ENCODE measurements at places on chromosomes 7 and 10. TPM values are rescaled to one million over a fixed set of nuclear protein-coding genes. Genes with fewer than 3 reads are reported as not detected.

- H3K27me3 ChIP-seq, result peaks cover 18% of the 10 kb centered on the region
- no peaks in the 10 kb centered on the region for H3K36me3 ChIP-seq
- no peak overlapping the region for H3K4me3 ChIP-seq
- peak; percentile 86 for DNase-seq
- no peak overlapping the region for H3K27ac ChIP-seq
Measured at GRCh38 chr7:64951250-64951848, 39.5 kb downstream of the ZNF117 start.

- H3K27me3 ChIP-seq, result no peaks in the 10 kb centered on the region
- no peak overlapping the region for H3K4me3 ChIP-seq
- no peak for DNase-seq
- H3K4me1 ChIP-seq, result peaks cover 9% of the 10 kb centered on the region
Measured at GRCh38 chr10:79416578-79417255, 28.7 kb downstream of the ZCCHC24 start.

DNA sequence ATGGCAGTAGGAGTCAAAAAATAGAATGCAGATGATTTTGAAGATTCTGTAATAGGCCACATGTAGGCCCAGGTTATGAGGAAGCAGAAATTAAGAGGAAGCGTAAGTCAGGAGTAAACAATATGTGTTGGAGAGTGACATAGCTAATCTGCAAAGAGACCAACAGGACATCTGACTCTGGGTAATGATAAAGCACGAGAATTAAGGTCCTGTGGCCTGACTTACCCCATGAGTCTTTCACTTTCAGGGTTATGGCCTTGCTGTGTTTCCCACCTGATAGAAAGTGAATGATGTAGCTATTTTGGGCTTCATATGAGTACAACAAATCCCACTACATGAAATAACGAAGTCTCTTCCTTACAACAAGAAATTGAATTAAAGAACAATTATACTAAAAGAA, 393.0 kb downstream of the MAGI2 start:
- no peaks in the 10 kb centered on the region for H3K4me1 ChIP-seq
- no peak for DNase-seq
- no peak overlapping the region for H3K4me3 ChIP-seq
- H3K27me3 ChIP-seq, result no peaks in the 10 kb centered on the region

DNA sequence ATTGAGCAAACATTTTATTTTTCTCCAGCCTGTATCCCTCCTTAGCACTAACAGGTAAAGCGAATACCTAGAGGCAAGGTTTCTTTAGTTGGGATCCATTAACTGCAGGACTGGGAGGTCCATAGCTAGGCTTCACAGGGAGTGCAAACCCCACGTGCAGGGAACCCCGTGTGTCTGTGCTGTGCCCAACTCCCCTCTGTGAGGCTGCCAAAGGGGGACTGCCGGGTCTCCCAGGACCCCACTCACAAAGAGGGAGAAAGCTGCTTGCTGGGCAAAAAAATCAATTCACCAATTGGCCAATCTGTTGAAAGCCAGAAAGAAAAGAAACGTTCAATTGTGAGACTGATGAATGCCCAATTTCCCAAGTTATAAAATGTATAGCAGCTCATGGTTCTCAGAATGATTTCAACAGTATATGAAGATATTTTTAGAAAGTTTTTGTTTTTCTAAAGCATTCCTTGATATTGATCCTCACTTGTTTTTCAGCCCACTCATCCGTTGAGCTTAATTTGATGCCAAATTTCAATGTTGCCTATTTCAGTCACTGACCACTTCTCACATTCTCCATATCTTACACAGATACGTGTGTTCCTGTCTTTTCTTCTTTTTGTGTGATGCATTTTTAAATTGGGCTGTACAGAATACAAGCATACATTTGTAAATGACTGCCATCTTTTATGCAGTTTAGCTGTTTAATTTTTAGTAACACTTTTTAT, 202.7 kb upstream of the PRSS58 start:
- no peak for DNase-seq
- H3K4me3 ChIP-seq, result no peak overlapping the region
- H3K27me3 ChIP-seq, result no peaks in the 10 kb centered on the region
- H3K36me3 ChIP-seq, result no peaks in the 10 kb centered on the region
- peak overlapping the region; percentile 96 for H3K27ac ChIP-seq

GRCh38 chr10:71796749-71797405, 23.6 kb upstream of the VSIR start:
- DNase-seq, result peak; percentile 54

DNA sequence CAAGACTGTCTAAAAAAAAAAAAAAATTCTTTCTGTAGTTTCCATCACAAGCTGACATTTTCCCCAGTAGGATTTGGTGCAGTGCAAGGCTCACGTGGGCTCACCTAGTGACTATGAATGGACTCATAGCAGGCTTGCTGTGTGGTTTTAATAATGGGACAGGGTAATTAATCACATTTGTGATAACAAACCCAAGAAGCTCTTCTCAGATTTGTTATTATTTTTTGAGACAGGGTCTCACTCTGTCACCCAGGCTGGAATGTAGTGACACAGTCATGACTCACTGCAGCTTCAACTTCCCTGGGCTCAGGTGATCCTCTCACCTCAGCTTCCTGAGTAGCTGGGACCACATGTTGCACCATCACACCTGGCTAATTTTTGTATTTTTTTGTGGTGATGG, 40.0 kb downstream of the NACAD start:
- H3K27ac ChIP-seq, result no peak overlapping the region
- H3K36me3 ChIP-seq, result peaks cover 22% of the 10 kb centered on the region
- H3K4me3 ChIP-seq, result no peak overlapping the region
- H3K27me3 ChIP-seq, result no peaks in the 10 kb centered on the region

GRCh38 chr7:3439333-3440030, 138.4 kb downstream of the SDK1 start:
- no peak overlapping the region for H3K27ac ChIP-seq
- H3K36me3 ChIP-seq, result no peaks in the 10 kb centered on the region
- no peaks in the 10 kb centered on the region for H3K4me1 ChIP-seq
- no peak overlapping the region for H3K4me3 ChIP-seq

GRCh38 chr10:21797533-21797932, 206.0 kb downstream of the DNAJC1 start:
- H3K36me3 ChIP-seq, result no peaks in the 10 kb centered on the region
- H3K4me3 ChIP-seq, result no peak overlapping the region
- no peaks in the 10 kb centered on the region for H3K27me3 ChIP-seq
- H3K27ac ChIP-seq, result no peak overlapping the region

GRCh38 chr7:150715293-150715692, 1.1 kb upstream of the GIMAP1 start:
- no peaks in the 10 kb centered on the region for H3K36me3 ChIP-seq
- H3K4me1 ChIP-seq, result no peaks in the 10 kb centered on the region
- no peaks in the 10 kb centered on the region for H3K27me3 ChIP-seq

Gene GNAT3
- total RNA-seq, result not detected
